Subcutaneous adipose tissue (tissue), 4 donors: ENCODE measurements at places on chromosomes 1 and 21. TPM values are rescaled to one million over a fixed set of nuclear protein-coding genes. Genes with fewer than 3 reads are reported as not detected.

FBLIM1 gene
- total RNA-seq, result 5.1 TPM

FCGR3A gene
- 19.4 TPM for total RNA-seq

TMEM82 gene
- not detected for total RNA-seq

S100A7 gene
- not detected for total RNA-seq

HSF2BP gene
- 0.94 TPM for total RNA-seq

ZYG11A gene
- total RNA-seq, result not detected

FAM177B gene
- total RNA-seq, result 0.82 TPM

TIAM1 gene
- 9.5 TPM for total RNA-seq

SPOCD1 gene
- 6.4 TPM for total RNA-seq

CLCA4 gene
- total RNA-seq, result not detected

FLG2 gene
- not detected for total RNA-seq

ARHGAP30 gene
- total RNA-seq, result 6.0 TPM

OR2T2 gene
- total RNA-seq, result not detected

AIM2 gene
- total RNA-seq, result 2.5 TPM

HPCAL4 gene
- total RNA-seq, result not detected

KAZN gene
- total RNA-seq, result 12.1 TPM

CNR2 gene
- not detected for total RNA-seq

EPS8L3 gene
- not detected for total RNA-seq

DTL gene
- total RNA-seq, result 0.33 TPM

CFAP45 gene
- total RNA-seq, result 1.3 TPM

NBPF4 gene
- total RNA-seq, result not detected

CELA2A gene
- not detected for total RNA-seq

LCE2C gene
- not detected for total RNA-seq

TMOD4 gene
- total RNA-seq, result not detected

FOXD2 gene
- total RNA-seq, result under 0.01 TPM

USP21 gene
- 8.8 TPM for total RNA-seq

ESRRG gene
- 1.5 TPM for total RNA-seq

KRTAP6-1 gene
- total RNA-seq, result not detected

CELA2B gene
- total RNA-seq, result not detected

SRGAP2C gene
- 32.8 TPM for total RNA-seq
